ENCODE measurements at places on chromosomes 2 and 18. TPM values are rescaled to one million over a fixed set of nuclear protein-coding genes. Genes with fewer than 3 reads are reported as not detected.

GRCh38 chr18:56238576-56238975, 399.8 kb downstream of the TXNL1 start:
- H3K27ac ChIP-seq: no peak overlapping the region
- no peaks in the 10 kb centered on the region for H3K27me3 ChIP-seq
- H3K4me3 ChIP-seq: no peak overlapping the region
- no peaks in the 10 kb centered on the region for H3K36me3 ChIP-seq
- no peak for DNase-seq
- no peaks in the 10 kb centered on the region for H3K4me1 ChIP-seq

- no peaks in the 10 kb centered on the region for H3K4me1 ChIP-seq
- no peak overlapping the region for H3K4me3 ChIP-seq
- no peak overlapping the region for H3K27ac ChIP-seq
- H3K36me3 ChIP-seq: no peaks in the 10 kb centered on the region
Measured at GRCh38 chr2:240333985-240334384, 101.5 kb upstream of the GPC1 start.

DNA sequence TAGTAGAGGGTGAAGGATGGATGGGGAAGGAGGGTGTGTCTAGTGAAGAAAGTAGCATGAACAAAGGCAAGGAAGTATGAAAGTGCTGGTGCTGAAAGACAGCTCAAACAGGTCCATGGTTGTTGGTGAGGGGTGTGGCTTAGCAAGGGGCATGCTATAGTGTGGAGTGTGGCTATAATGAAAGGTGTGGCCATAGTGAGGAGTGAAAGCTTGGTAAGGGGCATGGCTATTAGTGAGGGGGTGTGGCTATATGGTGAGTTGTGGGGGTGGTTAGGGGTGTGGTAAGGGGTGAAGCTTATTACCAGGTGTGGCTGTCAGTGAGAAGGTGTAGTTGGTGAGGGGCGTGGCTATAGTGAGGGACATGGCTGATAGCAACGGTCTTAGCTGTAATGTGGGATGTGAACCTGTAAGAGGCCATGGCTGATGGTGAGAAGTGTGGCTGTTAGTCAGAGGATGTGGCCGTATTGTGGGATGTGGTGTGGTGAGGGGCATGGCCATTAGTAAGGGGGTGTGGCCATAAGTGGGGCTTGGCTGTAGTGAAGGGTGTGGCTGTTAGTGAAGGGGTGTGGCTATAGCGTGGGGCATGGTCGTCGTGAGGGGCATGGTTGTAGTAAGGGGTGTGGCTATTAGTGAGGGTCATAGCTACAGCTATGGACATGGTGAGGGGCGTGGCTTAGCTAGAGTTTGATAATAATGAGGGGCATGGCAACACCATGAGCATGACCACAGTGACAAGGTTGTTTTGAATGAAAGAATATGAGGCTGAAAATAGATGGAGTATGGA, 549.6 kb downstream of the FBXO15 start:
- H3K4me1 ChIP-seq: no peaks in the 10 kb centered on the region
- no peak for DNase-seq
- no peak overlapping the region for H3K4me3 ChIP-seq

SH3BP4 gene
- total RNA-seq: 12.6 TPM

- H3K36me3 ChIP-seq: no peaks in the 10 kb centered on the region
- no peak overlapping the region for H3K4me3 ChIP-seq
- H3K27me3 ChIP-seq: no peaks in the 10 kb centered on the region
- DNase-seq: peak; percentile 31
- peak overlapping the region; percentile 77 for H3K27ac ChIP-seq
Measured at GRCh38 chr2:55111570-55112228, 61.4 kb upstream of the RTN4 start.

DNA sequence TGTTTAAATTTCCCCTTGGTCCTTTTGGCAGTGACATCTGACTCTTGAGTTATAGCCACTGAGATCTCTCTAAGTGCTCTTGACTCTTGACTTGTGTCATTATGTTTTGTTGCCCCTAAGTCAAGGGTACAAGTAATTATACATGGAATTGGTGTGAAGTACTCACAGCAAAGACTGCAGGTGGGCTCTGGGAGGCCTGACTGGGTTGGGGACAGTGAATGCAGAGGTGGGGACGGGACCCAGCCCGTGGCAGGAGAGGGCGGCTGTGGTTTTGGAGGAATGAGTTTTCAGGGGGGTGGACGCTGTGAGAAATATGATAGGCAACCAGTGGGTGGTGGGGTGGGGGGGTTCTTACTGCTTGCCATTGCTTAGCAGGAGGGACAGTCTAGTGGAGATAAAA, 97.8 kb downstream of the NCK2 start:
- no peak overlapping the region for H3K4me3 ChIP-seq
- H3K27me3 ChIP-seq: no peaks in the 10 kb centered on the region
- no peak for DNase-seq
- H3K27ac ChIP-seq: no peak overlapping the region

DNA sequence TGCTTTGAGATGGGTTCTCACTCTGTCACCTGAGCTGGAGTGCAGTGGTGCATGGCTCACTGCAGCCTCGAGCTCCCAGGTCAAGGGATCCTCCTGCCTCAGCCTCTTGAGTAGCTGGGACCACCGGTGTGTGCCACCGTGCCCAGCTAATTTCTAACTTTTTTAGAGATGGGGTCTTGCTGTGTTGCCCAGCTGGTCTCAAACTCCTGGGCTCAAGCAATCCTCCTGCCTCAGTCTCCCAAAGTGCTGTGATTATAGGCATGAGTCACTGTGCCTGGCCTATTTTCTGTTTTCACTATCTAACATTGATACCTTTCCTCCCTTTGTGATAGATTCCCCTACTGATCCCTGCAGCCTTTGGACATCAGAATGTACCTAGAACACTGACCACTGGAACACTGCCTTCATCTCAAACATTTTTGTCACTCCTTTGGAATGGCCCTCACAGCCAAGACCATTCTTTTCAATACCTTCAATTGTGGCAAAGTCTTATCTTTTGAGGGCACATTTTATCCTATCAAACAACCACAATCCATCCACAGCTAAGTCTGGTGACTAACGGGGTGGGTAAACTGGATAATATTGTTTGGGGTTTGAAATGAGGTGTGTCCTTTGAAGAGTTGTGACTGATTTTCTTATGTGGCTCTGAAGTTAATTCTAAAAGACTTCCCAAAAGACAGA, 43.7 kb downstream of the EPAS1 start:
- H3K4me3 ChIP-seq: no peak overlapping the region
- H3K27me3 ChIP-seq: no peaks in the 10 kb centered on the region

DNA sequence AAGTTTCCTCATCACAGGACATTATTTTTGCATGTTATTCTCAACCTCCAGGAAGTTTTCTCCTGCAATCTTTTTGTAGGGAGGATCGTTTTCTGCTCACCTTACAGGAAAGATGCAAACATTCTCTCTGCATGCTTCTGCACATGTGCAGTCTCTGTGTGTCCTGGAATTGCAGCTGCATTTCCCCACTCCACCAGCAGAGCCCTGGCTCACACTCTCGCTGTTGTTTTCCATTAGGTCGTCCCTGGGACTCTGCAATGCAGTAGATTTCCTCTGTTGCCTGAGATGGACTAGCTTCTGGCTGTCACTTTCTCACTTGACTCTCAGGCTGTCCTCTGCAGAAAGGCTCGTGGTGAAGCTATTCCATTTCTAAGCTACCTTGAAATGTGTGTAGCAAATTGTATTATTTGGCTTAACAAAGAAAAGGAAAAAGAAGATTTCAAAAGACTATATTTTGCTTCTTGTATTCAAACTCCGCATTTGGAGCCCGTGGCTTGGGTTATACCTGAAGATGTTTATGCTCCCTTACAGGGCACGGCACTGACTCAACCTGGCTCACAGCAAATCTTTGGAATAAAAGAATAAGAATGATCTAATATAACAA, 346.7 kb downstream of the RAD51AP2 start:
- no peak overlapping the region for H3K4me3 ChIP-seq
- peak; percentile 5 for DNase-seq
- no peak overlapping the region for H3K27ac ChIP-seq
- H3K4me1 ChIP-seq: no peaks in the 10 kb centered on the region

GRCh38 chr2:204115137-204116056, 178.8 kb downstream of the ICOS start:
- no peaks in the 10 kb centered on the region for H3K36me3 ChIP-seq
- H3K4me1 ChIP-seq: peaks cover 63% of the 10 kb centered on the region
- DNase-seq: no peak
- no peak overlapping the region for H3K27ac ChIP-seq
- H3K4me3 ChIP-seq: no peak overlapping the region

GRCh38 chr2:102331311-102331980, 20.1 kb downstream of the IL1RL1 start:
- no peak overlapping the region for H3K4me3 ChIP-seq
- H3K4me1 ChIP-seq: peaks cover 13% of the 10 kb centered on the region
- no peaks in the 10 kb centered on the region for H3K36me3 ChIP-seq
- no peaks in the 10 kb centered on the region for H3K27me3 ChIP-seq
- no peak overlapping the region for H3K27ac ChIP-seq
- DNase-seq: no peak

GRCh38 chr2:113227698-113228097, 51.0 kb downstream of the PAX8 start:
- no peaks in the 10 kb centered on the region for H3K27me3 ChIP-seq
- no peak for DNase-seq
- no peak overlapping the region for H3K4me3 ChIP-seq

PAX3 gene
- not detected for total RNA-seq

DNA sequence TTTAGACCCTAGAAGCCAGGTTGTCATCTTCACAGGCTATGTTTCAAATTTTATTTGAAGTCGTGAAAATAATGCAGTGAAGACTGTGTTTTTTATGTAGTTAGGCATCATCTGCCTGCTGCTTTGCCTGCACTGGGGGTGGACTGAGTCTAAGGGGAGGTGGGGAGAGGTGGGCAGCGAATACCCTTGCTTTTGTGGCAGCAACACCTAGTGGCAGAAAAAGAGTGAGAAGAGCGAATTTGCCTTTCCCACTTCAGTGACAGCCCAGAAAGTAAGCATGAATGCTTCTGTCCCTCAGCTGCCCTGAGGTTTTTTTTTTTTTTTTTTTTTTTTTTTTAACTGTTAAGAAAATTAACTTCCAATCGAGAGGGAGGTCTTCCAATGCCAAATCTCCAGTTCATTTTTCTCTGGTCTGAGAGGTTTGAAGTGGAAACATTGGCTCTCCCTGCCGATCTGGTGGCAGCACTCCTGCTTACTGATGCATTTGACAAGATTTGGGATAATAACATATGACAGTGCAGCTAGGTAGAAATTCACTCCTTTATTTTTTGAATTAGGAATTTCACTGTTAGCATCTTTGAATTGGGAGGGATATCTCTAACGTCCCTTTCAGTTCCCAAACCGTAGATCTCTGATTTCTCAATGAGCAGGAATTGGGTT, 60.3 kb upstream of the LYPD6B start:
- DNase-seq: no peak
- H3K36me3 ChIP-seq: no peaks in the 10 kb centered on the region
- no peak overlapping the region for H3K27ac ChIP-seq
- H3K4me1 ChIP-seq: no peaks in the 10 kb centered on the region
- H3K4me3 ChIP-seq: no peak overlapping the region

GRCh38 chr2:162198239-162198638, 45.0 kb downstream of the FAP start:
- H3K27me3 ChIP-seq: no peaks in the 10 kb centered on the region
- DNase-seq: no peak
- H3K36me3 ChIP-seq: no peaks in the 10 kb centered on the region
- H3K4me3 ChIP-seq: no peak overlapping the region

- peaks cover 17% of the 10 kb centered on the region for H3K4me1 ChIP-seq
- no peak overlapping the region for H3K4me3 ChIP-seq
- H3K27me3 ChIP-seq: no peaks in the 10 kb centered on the region
- H3K36me3 ChIP-seq: no peaks in the 10 kb centered on the region
- DNase-seq: no peak
Measured at GRCh38 chr18:8337211-8337610, 272.0 kb upstream of the RAB12 start.

DNA sequence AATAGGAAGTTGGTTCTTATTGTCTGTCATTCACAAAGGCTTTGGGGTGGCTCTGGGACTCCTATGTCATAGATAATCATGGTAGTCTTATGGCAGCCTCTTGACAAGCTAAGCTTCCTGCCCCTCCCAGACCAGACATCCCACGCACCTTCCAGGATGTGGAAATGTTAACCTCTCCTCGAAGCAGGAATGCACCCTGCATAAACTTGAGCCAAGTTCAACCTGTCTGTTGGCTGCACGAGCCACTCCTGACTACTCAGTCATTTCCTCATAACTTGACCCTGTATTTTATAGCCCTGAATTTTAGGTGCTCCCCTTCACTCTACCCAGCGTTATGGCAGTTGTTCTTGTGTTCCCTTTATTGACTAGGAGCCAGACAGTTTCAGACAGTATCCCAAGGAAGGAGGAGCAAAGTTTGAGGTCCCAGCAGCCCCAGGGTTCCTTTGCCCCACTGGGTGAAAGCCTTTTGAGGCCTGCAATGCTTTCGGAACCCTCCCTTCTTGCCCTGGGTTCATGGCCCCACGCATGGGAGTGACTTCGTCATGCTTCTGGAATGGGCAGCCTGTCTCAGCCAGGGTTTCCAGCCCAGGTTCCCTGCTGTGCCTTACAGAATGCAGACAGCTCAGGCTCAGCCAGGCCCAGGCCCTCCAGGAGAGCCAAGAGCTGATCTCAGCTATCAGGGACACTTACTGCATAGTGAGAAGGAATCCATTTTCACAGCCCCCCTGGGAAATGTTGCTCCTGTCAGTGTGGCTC, 15.6 kb upstream of the INO80C start:
- peak overlapping the region; percentile 11 for H3K27ac ChIP-seq
- H3K36me3 ChIP-seq: no peaks in the 10 kb centered on the region
- H3K27me3 ChIP-seq: no peaks in the 10 kb centered on the region

DNA sequence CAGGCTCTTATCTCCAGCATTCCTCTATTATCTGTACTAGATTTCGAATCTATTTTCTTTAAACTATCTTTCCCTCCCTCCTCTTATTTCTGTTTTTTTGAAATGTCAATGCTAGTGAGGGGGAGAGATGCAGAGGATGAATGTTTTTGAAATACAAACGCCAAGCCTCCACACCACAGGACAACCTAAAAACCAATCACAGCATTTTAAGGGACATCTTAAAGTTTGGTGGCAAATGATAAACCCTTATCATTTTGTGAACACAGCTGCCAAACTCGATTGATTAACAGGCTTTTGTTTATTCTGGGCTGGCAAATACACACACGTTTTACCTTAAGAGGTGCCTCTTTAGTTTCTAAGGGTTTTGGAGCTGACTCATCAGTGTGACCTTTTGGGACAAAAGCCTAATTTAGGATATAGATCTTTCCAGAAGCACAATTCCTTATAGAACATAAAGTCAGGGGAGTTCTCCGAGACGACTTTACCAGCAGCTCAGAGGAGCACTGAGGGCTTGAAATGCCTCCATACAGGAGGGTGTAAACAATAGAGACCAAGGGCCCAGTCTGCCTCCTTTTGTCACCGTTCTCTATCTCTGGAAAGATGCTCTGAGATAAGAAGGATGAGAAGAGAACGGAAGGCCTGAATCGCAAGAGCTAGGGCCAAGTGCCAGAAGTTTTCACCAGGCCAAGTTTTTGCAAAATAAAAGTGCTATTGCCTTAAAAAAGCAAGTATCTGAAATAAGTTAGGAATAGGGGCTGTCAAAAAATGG, 4.2 kb upstream of the MEIS1 start:
- no peaks in the 10 kb centered on the region for H3K36me3 ChIP-seq
- DNase-seq: no peak
- H3K4me1 ChIP-seq: peaks cover 11% of the 10 kb centered on the region
- H3K27ac ChIP-seq: no peak overlapping the region

TIGD1 gene
- 2.2 TPM for total RNA-seq

All from heart right ventricle (tissue), 16 donors.